ENCODE measurements at places on chromosomes 1 and 21. TPM values are rescaled to one million over a fixed set of nuclear protein-coding genes. Genes with fewer than 3 reads are reported as not detected.

The CDCA8 gene
- 0.44 TPM for total RNA-seq

The ALX3 gene
- total RNA-seq, result not detected

The IFI44L gene
- 9.1 TPM for total RNA-seq

The SON gene
- 150 TPM for total RNA-seq

The SPATA46 gene
- total RNA-seq, result not detected

The INKA2 gene
- 11.3 TPM for total RNA-seq

The LRRC71 gene
- total RNA-seq, result not detected
